ENCODE measurements at places on chromosomes 7 and 10.

- no peak for DNase-seq
Observed at GRCh38 chr7:94748376-94748775, 92.4 kb upstream of the SGCE start.

DNA sequence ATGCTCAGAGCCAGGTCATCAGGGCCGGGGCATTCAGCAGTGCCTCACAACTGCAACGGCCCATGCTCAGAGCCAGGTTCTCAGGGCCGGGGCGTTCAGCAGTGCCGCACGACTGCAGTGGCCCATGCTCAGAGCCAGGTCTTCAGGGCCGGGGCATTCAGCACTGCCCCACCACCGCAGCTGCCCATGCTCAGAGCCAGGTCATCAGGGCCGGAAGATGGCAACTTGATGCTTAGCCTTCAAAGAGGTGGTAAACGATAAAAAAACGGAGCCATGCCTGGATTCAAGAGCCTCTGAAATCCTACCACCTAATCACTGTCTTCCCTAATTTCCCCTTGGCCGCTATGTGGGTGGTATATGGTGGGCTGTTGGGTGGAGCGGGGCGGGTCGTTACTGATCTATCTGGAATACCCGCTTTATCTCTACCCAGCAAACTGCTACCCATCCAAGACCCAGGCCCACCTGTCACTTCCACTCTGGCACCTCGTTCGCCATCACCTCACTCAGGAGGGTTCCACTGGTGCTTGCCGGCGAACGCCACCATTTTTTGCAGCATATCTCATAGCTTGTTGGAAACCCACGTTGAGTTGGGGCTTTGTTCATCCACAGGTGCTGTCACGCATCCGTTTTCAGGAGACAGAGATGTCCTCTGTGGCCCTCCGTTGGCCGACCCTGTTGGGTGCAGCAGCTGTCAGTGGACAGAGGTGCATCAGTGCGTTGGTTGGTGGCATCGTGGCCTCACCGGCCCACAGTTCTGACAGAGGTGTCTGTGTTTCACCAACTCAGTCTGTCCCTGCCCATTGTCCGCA, 221.1 kb downstream of the EBF3 start:
- no peak for DNase-seq

DNA sequence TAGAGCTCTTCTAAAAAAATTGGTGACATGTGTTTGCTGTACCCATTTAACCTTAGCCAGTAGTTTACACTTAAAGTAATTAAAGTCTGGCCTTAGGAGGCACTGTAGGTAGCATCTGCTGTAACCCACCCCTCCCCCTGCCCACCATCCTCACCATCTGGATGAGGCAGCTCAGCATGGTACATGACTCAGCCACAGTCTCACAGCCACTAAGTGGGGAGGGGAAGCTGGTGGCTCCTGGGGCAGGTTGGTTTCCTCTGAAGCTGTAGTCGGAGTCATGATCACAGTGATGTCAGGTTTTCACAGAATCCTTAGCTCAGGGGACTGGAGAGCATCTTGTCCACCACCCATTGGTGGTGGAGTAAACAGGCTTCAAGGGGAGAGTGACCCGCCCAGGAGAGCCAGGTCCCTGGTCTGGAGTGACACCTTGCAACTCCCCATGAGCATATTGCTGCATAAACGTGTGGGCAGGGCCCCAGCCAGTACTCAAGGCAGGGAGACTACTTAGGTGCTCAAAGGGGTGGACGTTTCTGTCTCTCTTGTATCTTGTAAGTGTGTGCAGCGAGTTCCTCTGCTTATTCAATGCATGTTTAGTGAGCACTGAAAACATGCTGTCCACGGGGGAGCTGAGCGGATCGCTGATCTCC, 125.9 kb downstream of the GRK5 start:
- DNase-seq = no peak

DNA sequence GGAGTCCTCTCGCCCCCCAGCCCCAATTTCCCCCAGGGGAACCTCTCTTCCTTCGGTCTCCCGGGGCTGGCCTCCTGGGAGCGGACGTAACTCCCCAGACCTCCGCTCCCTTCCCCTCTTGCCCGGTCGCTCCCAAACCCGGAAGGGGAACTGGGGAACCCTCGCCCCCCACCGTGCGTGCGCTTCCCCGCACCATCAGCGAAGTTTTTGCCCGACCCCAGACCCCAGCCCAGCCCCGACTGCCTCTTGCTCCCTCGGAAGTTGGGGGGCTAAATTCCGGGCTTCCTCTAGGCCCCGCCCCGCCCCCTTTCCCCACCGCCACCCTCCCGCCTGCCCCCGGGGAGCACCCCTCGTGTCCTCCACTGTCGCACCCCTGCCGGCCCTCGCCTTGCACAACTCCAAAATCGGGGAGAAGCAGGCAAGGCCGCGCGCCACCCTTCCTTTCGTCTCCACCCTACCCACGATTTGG, 436 bp downstream of the GNB2 start:
- no peak for DNase-seq

- no peak for DNase-seq
Observed at GRCh38 chr7:22688084-22688483, 38.9 kb upstream of the IL6 start.

GRCh38 chr10:103367379-103367781, 396 bp upstream of the TAF5 start:
- no peak for DNase-seq

DNA sequence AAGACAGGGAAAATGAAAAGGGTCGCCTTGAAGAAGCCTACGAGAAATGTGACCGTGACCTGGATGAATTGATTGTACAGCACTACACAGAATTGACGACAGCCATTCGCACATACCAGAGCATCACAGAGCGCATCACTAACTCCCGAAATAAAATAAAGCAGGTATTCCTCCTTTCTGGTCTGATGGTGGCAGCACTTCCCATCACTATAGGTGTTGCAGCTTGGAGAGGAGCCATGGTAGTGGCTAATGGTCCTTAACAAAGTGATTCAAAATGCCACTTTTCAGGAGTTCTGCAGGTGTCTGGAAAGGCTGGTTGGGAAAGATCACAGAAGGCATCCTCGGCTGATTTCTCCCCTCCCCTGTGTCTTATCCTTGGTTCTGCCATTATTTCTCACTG, 22.1 kb downstream of the EXOC4 start:
- DNase-seq = no peak

- DNase-seq = no peak
Observed at GRCh38 chr7:47502240-47502877, 79.6 kb downstream of the TNS3 start.

- no peak for DNase-seq
Observed at GRCh38 chr7:99024066-99024465, 119.8 kb downstream of the SMURF1 start.

GRCh38 chr7:107628461-107629064, 32.1 kb upstream of the SLC26A4 start:
- no peak for DNase-seq

DNA sequence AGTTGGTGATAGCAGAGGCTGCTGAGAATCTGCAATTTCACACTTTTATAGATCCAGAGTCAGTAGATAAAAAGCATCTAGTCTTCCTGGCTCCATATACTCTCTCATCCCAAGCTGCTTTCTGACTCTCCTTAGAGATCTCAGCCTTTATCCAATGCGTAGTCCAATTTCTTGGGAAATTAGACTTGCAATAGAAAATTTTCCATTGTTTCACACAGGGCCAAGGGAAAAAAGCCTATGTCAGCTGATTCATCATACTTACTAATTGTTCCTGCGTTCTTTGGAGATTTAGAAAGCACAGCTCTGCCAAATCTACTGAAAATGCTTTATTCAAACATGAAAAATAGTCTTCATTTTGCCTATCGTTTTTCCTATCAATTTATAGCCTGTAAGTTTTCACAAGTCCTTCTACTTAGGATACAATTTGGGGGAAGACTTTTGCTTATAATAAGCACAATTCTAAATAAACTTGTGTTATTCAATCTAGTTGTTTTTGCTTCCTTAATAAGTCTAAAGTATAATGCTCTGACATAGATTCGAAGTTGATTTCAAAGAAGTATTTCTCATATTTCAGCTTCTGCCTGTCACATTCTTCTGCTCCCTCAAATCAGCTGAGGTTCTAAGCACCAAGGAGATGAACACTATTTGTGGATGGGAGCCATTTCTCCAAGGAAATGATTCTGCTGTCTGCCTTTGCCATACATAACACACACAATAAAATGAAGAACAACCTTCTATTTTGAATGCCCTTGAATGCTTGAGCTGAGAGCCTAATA, 165.4 kb downstream of the ADAM12 start:
- no peak for DNase-seq

- no peak for DNase-seq
Observed at GRCh38 chr10:8144496-8144895, 90.0 kb downstream of the GATA3 start.

- DNase-seq = no peak
Observed at GRCh38 chr7:155809947-155810769, 2.1 kb downstream of the SHH start.

DNA sequence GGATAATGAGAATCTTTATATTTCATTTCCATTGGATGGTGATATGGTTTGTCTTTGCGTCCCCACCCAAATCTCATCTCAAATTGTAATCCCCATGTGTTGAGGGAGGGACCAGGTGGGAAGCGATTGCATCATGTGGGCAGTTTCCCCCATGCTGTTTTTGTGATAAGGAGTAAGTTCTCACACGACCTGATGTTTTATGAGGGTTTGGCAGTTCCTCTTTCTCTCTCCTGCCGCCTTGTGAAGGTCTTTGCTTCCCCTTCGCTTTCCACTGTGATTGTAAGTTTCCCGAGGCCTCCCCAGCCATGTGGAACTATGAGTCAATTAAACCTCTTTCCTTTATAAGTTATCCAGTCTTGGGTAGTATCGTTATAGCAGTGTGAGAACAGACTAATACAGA, 59.4 kb downstream of the MTPN start:
- no peak for DNase-seq

DNA sequence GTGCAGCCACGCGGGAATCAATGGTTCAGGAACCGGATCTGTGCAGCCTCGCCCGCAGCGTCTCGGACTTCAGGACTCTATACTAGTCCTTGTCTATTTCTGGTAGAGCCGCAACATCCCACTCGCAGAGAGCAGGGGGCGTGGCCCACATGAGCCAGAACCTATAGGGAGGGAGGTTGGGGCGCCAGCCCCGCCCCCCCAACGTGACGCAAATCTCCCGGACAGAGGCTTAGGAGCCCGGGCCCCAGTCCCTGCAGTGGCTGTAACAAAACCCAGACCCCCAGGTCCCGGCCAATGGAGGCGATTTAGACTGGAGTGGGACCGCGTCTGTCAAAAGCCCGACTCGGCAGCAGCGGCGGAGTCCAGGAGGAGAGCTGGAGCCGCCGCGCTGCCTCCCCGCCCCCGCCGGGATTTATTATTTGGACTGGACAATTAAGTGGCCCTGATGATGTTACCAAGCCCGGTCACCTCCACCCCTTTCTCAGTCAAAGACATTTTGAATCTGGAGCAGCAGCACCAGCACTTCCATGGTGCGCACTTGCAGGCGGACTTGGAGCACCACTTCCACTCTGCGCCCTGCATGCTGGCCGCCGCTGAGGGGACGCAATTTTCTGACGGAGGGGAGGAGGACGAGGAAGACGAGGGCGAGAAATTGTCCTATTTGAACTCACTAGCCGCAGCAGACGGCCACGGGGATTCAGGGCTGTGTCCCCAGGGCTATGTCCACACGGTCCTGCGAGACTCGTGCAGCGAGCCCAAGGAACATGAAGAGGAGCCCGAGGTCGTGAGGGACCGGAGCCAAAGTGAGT, at the start of gene NKX2-3:
NKX2-3 (plus strand) TSS at position 256 of the 809 bp plus-strand sequence; CDS start at position 446, 190 bp downstream.
- DNase-seq = no peak

DNA sequence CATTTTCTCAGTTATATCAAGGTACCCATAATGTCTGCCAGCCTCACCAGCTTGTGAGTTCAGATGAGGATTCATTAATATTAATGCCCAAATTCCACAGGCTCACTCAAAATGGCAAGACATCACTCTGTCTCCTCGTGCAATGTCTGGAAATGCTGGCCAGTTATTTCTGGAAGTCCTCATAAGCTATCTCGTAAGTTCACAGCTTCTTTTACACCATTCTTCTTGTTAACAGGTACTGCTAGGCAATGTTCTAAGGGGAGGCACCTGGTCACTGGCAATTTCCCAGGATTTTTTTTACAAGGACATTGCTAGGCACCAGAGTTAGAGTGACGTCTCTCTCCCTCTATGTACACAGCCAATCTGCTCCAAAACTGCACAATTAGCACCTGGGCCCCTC, 80.2 kb upstream of the SEMA3C start:
- no peak for DNase-seq

GRCh38 chr7:12540850-12541249, 29.7 kb upstream of the SCIN start:
- DNase-seq = no peak

GRCh38 chr7:87187120-87187519, 32.4 kb downstream of the TMEM243 start:
- no peak for DNase-seq

- no peak for DNase-seq
Observed at GRCh38 chr7:28587211-28587610, 174.9 kb downstream of the CREB5 start.

- no peak for DNase-seq
Observed at GRCh38 chr7:5689118-5689517, 92.3 kb downstream of the RNF216 start.

- no peak for DNase-seq
Observed at GRCh38 chr10:35336921-35337823, 863 bp downstream of the CCNY start.

DNA sequence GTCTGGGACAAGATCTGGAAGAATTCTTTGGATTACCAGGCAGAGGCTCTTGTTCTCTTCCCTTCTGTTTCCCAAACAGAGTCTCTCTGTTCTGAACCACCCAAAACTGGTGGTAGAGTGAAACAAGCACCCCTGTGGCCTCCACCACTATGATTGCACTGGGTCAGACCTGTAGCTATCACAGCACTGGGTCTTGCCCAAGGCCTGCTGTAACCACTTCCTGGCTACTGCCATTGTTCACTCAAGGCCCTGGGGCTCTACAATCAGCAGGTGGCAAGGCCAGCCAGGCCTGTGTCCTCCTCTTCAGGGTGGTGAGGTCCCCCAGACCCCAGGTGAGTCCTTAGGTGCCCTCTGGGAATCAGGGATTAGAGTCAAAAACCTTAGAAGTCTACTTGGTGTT, 4.1 kb upstream of the LRRC17 start:
- no peak for DNase-seq

GRCh38 chr10:131089150-131089549, 222.4 kb downstream of the TCERG1L start:
- DNase-seq = no peak

GRCh38 chr10:118264838-118265470, 77.2 kb downstream of the FAM204A start:
- DNase-seq = no peak
